ENCODE measurements at places on chromosomes 13 and 19. TPM values are rescaled to one million over a fixed set of nuclear protein-coding genes. Genes with fewer than 3 reads are reported as not detected.

DNA sequence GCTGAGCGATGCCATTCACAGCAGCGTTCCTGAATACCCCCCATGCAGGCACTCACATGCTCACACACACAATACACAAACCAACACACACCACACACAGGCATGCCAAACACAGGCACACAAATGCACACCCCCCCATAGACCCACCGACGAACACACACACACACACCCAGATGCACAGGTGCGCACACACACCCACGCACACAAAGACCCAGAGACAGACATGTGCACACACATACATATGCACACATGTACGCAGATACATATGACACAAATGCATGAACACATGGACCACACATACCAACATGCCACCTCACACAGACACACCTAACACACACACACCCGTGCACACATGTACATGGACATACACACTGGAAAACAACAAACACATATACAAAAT is 7.0 kb upstream of the CSNK1G2 start:
- no peak for DNase-seq

DNA sequence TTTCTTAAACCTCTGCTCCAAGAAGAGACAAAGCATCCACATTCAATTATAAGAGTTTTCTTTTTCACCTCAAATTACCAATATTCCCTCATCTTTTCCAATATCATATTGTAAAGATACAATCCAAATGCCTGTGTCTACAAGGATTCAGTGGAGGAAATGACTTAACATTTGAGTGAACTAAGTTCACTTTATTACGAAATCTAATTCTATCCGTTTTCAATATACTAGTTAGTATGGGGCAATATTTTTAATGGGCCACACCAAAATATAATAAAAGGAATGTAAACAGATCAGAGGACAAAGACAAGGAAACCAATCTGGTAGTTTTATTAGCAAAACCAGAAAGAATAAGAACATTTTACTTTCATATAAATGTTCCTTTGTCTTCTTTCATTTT is 136.0 kb downstream of the DCLK1 start:
- no peak for DNase-seq

- peak; percentile 33 for DNase-seq
These were observed 501 bp downstream of the GTPBP3 start for GRCh38 chr19:17337675-17338432.

GRCh38 chr19:41457241-41457640 is 14.3 kb downstream of the ERICH4 start:
- DNase-seq = no peak

PNKP gene
- polyA plus RNA-seq = 61.2 TPM

TNFSF9 gene
- 0.19 TPM for polyA plus RNA-seq

- no peak for DNase-seq
These were observed 1.5 kb upstream of the ARGLU1 start for GRCh38 chr13:106569233-106570095.

DNA sequence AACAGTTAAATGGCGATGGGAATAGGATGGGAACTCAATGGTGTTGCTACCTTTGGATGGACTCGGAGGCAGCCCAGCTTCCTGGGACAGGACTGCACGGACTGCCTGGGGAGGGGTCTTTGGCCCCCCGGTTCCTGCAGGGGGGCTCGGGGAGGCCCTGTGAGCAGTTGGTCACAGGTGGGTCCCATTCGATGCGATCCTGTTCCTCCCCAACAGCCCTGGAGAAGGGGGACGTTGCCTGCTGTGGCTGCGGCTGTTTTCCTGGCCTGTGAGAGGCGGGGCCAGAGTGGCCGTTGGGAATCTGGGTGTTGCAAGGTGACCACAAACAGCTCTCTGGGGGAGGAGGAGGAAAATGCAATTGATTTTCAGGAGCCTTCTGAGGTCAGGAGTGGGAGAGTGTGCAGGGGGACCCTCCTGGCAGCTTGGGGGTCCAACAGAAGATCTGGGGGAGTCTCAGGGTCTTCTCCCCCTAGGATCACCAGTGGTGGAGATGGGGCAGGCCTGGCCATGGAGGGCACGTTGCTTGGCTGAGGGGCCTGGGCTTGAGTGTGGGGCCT is 1.9 kb upstream of the PLPPR3 start:
- DNase-seq = no peak

PSG2 gene
- polyA plus RNA-seq = not detected

TMEM86B gene
- polyA plus RNA-seq = 69.0 TPM

ERICH6B gene
- 2.1 TPM for polyA plus RNA-seq

GRCh38 chr13:41645331-41645730 is 188.0 kb downstream of the RGCC start:
- peak; percentile 84 for DNase-seq

- DNase-seq = peak; percentile 14
These were observed 538.4 kb upstream of the PCDH20 start for GRCh38 chr13:61954092-61954491.

IL11 gene
- polyA plus RNA-seq = 0.66 TPM

DNA sequence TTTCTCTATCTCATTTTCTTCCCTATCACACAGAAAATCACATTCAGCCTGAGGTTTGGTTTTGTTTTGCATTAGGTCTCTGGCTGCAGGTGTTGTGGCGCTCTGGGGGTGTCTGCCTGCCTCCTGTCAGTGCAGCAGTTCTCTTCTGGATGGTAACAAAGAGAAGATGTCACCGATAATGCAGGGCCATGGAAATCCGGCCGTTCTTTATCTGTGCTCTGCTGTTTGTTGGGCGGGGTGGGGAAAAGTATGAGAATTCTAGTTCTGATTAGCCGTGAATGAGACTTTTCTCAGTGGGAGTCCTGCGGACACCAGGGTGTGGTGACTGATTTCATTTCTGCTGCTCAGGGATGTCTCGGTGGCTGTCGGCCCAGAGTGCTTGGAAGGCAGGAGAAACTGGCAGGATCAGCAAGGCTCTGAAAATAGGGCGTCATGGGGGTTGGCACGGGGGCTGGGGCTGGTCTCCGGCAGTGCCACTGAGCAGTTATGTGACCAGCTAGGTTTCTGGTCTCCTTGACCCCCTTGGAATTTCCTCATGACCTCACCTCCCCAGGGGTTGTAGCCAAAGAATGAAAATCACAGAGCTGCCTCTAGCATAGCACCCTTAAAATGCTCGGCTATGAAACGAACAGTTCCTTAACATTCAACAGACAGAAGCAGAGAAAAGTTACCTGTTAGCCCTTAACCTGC is 5.0 kb downstream of the RNF113B start:
- peak; percentile 20 for DNase-seq

Data from large intestine (tissue), 12 donors.